ENCODE measurements at places on chromosomes 2 and 18.

GRCh38 chr18:61891271-61891670 is 1.5 kb downstream of the RNF152 start:
- DNase-seq, result no peak

DNA sequence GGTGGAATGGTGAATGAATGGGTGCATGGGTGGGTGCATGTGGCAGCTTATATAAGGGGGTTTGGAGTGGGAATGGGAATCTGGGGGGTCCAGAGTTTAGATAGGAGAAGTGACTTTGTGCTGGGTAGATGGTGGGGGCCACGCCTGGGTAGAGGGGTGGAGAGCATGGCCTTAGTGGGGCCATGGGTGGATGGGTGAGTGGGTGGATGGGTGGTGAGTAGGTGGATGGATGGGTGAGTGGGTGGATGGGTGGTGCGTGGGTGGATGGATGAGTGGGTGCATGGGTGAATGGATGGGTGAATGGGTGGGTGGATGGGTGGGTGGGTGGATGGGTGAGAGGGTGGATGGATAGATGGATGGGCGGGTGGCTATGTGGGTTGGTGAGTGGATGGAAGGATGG is 53.9 kb downstream of the MYO7B start:
- DNase-seq, result no peak

DNA sequence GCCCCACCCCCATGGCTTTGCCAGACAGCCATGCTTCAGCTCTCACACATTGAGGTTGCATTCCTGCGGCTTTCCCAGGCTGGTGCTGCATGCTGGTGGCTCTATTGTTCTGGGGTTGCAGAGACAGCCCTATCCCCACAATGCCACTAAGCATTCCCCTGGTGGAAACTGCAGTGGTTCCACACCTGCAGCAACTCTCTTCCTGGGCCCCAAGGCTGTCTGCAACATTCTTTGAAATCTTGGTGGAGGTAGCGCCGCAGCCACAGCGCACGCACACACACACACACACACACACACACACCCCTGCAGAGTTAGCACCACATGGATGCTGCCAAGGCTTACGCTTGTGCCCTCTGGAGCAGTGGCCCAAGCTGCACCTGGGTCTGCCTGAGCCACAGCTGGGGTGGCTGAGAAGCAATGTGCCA is 21.4 kb downstream of the SFXN5 start:
- no peak for DNase-seq

DNA sequence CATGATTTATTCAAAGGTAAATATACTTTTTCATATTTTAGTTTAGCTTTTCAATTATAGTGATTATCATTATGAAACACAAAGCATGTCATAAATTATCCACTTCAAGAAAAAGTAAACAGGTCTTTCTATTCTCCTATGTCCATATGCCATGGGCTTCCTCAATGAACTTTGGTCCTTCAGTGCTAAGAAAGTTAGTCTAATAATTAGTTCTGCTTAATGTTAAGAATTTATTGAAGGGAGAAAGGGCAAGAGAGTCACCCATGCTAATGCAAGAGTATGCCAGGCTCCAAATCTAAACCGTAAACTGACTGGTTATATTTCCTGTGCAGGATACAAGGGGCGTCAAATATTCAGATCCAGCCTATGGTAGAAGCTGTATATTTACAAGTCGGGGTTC is 96.2 kb downstream of the GORASP2 start:
- no peak for DNase-seq

DNA sequence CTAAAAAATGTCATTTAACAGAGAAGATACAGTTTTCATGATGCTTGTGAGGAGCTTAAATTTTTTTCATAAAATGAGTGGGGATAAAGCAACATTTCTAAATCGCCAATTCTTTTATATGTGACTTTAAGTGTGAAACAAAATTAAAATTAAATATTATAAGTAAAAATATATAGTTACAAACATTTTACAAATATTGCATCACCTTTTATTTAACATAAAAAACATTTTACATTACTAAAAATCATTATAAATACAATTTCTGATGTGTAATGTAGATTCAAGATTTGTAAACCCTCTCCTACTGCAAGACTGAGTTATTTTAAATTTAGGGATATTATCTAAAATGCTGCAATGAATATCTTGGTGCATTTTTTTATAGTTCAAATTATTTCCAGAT is 44.4 kb upstream of the GATA6 start:
- no peak for DNase-seq

DNA sequence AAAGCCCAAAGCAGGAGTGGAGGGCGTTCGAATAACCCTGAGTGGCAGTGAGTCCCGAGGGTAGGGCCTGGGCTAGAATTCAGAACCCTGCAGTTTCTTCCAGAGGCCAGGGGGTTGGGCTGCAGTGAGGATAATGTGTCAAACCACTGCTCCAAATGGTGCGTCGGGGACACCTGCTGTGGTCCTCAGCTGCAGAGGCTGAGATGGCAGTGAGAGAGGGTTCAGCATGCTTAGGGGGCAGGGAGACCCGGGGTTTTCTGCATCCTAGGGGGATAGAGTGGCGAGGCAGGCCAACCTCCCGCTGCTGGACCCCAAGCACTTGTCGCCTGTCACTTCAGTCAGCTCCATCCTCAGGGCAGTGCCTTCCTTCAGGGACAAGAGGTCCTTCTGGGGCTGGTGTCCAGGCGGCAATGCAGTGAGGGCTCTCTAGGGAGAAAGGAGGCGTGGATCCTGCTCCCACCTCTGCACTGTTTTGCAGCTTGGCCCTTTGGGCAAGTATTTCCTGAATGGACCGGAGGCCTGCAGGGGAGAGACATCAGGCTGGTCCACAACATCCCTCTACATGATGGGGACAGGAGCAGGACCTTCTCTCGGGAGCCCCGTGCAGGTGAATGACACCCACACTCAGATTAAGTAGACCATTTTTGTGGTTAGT is 8.4 kb upstream of the NTSR2 start:
- DNase-seq, result no peak

DNA sequence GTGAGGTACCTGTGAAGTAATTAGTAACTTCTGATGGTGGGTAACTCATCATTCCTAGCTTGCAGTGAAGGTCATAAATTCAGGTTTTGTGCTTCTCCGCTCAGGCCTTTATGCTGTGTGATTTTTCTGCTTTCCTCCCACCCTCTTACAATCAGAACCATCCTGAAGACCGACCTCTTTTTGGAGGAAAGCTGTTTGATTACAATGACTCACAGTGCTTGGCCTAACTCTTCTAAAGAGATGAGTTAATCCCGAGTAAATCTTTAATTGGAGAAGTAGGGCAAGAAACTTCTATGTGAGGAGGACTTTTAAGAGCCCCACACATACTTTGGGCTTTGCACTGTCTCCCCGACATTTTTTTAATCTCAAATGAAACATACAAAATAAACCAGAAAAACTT is 53.1 kb downstream of the TTC27 start:
- DNase-seq, result no peak

DNA sequence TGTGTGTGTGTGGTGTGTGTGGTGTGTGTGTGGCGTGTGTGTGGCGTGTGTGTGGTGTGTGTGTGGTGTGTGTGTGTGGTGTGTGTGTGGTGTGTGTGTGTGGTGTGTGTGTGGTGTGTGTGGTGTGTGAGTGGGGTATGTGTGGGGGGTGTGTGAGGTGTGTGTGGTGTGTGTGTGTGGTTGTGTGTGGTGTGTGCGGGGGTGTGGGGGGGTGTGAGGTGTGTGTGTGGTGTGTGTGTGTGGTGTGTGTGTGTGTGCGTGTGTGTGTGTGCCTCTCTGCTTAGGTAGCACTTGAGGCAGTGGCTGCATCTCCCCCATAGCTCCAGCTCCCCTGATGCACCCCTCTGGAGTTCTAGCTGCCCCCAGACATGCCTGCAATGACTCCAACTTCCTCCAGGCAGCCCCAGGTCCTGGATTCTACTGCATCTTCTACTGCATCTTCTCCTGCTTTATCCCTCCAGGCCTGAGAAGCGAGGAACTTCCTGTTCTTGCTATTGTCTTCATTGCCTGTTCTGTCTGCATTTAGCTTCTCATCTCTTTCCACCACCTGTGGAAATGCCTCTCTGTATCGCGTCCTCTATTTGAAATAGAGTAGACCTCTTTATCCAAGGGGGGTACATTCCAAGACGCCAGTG is 22.2 kb upstream of the MLPH start:
- no peak for DNase-seq

DNA sequence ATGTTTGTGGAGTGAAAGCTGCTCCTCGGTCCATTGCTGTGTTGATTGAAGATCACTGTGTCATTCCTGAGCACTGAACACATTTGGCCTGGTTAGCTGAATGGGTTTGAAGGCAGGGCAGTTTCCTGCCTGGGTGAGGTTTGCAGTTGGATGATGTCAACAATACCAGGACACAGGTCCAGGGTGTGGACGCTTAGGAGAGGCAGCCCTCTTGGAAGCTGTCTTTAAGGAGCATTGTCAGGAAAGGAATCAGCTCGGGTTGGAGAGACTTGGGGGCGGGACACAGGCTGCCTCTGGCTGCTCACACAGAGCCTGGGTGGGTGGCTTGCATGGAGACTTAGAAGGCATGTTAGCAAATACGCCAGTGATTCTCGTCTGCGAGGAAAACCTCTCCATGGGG is 237.7 kb downstream of the SEPTIN10 start:
- no peak for DNase-seq

DNA sequence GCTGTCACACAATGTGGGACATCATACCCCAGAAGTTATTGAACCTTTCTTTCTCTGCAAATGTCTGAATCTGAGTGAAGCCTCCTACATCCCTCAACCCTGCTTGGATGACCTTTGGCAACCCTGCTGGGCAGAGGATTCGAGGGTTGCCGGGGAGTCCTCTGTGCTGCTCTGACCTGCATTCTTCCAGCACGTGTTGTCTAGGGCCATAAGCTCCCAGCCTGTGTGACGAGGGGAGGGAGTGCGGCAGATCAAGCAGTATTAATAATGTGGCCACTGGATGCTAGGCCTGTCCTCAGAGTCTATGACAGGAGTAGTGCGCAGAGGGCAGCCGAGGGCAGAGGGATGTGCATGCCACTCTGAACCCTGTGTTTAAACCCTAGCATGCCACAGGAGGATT is 58.8 kb downstream of the RPL37A start:
- no peak for DNase-seq

GRCh38 chr2:238080518-238080917 is 19.6 kb upstream of the ESPNL start:
- no peak for DNase-seq

DNA sequence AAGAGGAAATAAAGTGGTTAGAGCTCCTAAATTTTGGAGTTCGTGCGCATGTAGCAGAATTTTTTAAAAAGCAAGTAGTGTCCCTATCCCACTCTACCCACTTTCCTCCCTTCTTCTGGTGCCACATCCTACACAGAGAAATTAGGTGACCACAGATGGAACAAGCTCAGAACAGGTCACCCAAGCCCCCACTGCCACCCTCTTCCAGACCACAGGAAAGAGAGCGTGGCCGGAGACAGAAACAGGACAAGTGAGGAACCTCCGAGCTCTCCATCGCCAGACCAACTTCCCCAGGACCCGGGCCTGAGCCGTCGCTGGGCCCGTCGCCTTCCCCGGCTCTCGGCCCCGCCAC is 433 bp downstream of the NPC1 start:
- DNase-seq, result no peak

DNA sequence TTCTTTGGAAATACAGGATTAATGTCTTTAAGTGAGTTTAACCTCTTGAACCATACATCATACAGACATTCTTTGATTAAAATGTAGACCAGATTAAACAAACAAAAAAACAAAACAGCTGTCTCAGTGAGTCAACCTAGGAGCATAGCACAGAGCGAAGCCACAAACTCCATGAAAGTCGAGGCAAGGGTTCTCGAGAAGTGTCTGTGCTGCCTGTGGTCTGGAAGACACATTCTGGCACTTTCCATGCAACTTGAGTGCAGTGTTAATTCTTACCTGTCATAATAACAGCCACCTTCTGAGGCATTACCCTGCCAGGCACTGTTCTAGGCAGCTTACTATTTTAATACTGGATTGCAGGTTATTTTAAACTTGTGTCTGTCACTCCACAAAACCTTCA is 435.5 kb upstream of the MMADHC start:
- DNase-seq, result no peak

- DNase-seq, result no peak
These were observed 240.0 kb upstream of the GULP1 start for GRCh38 chr2:188051706-188052105.

GRCh38 chr2:105580870-105581554 is 163.7 kb upstream of the NCK2 start:
- no peak for DNase-seq

GRCh38 chr18:13353084-13353823 is 134.7 kb downstream of the LDLRAD4 start:
- no peak for DNase-seq

DNA sequence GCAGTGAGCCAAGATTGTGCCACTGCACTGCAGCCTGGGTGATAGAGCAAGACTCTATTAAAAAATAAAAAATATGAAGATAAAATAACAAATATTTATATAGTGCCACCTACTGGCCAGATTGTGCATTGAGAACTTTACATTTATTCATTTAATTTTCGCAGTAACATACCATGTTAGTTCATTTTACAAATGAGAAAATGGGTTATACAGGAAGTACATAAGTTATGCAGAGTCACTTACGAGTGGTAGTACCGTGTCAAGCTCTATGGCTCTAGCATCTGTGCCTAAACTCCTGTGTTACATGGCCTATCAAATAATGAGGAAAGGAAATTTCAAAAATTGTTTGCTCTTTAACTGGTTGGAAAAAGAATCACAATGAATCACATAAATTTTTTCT is 27.9 kb downstream of the RIF1 start:
- no peak for DNase-seq

DNA sequence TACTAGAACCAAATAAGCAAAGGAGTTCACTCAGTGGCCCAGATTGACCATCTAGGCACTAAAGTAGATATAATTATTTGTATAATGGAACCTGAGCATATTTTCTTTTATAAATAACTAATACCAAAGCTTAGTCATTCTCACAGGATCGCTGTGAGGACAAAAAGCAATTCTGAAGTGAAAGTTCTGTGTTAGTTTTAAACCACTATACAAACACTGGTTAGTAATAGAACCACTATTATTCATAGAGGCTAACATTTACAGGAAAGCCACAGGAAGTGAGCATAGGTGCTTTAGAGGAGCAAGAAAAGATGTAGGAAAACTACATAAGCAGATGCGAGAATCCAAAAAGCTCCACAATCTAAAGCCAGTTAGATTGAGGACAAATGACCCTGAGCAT is 364.7 kb downstream of the XIRP2 start:
- no peak for DNase-seq

GRCh38 chr2:138910427-138910826 is 130.2 kb upstream of the NXPH2 start:
- DNase-seq, result no peak
